ENCODE measurements at places on chromosomes 5 and 9.
A peak's percentile ranks its signal among the peaks of the same experiment; 100 is the strongest.

- no peak for DNase-seq
These were observed 13.5 kb downstream of the RABGAP1 start for GRCh38 chr9:122954253-122954691.

DNA sequence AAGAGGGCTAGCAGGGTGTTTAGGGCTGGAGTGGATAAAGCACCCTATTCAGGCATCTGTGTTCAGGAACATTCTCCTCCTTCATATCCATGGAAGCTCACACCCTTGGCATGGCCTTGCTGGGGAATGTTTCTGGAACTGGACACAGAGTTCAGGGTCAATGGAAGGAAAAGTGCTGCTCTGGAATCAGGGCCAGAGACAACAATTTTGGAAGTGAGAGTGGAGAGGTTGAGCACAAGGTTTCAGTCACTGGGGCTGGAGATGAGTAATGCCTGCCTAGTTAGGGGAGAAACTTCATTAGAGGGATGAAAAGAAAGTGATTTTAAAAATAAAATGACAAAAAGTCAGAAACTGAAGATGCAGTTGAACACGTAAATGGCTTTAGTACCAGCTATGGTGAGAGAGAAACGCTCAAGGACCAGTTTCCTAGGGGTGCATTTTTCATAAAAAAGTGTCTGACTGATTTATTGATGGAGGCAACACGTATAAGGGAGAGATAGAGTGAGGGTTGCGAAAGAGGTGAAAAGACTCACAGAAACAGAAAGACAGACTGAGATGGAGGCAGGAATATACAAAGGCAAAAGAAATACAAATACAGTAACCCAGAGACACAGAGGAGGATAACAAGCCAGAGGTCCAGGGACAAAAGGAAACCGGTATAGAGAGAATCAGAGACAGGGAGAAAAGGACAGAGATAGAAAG, 8.0 kb upstream of the TNFSF15 start:
- no peak for DNase-seq

- DNase-seq = no peak
These were observed 26.7 kb downstream of the CLTA start for GRCh38 chr9:36217256-36217968.

DNA sequence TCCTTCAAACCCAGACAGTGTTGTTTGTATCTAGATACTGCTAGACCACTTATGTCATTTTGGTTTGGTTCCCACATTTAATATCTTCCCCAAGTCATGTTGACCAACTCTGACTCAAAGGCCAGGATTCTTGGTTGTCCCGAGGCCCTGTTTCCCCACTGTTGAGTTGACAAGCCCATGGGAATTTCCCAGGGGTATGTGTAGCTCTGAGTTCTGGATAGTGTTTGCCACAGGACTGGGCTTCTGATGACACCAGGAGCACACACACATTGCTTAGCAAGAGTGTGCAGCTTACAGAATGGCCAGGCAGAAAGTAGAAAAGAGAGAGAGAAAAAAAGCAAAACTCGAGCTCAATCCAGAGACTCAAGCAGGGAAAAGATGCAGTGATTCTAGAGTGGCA, 214.4 kb downstream of the NXNL2 start:
- DNase-seq = no peak

- DNase-seq = no peak
These were observed 199.4 kb downstream of the PAPPA start for GRCh38 chr9:116352958-116353357.

GRCh38 chr5:77972469-77973252, 196.5 kb upstream of the TBCA start:
- no peak for DNase-seq

DNA sequence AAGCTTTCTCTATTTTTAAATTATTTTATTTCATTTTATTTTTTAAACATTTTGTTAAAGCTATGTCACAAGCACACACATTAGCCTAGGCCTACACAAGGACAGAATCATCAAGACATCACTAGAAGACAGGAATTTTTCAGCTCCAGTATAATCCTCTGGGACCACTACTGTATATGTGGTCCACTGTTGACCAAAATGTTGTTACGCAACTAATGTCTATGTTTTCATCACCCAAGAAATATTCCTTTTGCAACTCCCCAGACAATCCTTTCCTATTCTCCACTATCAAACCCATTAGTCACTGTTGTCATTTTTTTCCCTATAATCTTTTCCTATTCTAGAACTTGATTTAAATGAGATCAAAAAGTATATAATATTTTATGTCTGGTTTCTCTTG, 2371.7 kb upstream of the C9orf72 start:
- DNase-seq = no peak

GRCh38 chr9:95341293-95341962, 23.9 kb upstream of the FANCC start:
- DNase-seq = no peak

DNA sequence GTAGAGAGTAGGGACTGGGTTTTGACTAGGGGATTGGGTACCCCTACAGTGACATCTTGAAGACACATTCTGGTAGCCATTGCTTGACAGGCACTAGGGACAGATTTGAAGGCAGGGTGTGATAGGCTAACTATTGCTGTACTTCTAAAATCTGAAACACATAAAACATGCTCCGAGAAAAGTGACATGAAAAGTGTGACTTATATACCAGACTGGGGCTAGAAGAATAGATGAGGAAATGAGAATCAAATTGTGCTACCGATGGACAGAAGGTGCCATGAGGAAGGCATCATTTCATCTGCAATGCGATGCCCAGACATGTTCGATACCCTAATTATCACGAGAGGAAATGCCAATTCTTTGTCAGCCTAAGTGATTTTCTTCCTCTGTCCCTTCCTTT, 475.8 kb downstream of the SPOCK1 start:
- DNase-seq = no peak

- peak; percentile 98 for DNase-seq
These were observed 8.2 kb downstream of the RANBP6 start for GRCh38 chr9:6007058-6007769.

DNA sequence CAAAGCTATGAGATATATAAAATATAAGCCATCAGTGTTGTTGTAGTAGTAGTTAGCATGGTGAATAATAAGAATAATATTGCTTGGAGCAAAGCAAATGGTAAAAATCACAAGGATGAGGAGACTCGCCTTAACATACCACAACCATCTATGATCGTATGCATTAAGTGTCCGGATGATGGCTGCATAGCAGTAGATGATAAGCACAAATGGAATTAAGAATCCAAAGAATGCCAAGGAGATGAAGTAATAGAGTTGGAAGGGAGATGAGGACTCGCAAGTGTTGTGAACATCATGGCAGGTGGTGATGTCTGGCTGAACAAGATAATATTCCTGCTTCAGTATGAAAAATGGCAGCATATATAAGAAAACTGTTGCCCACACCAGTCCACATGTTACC, 5.5 kb downstream of the F2RL2 start:
- DNase-seq = no peak

- DNase-seq = no peak
These were observed 96.7 kb upstream of the MEF2C start for GRCh38 chr5:88979726-88980125.

GRCh38 chr5:133196441-133197085, 144.8 kb downstream of the HSPA4 start:
- DNase-seq = no peak

GRCh38 chr5:135034236-135034962, 371 bp upstream of the PITX1 start:
- no peak for DNase-seq

DNA sequence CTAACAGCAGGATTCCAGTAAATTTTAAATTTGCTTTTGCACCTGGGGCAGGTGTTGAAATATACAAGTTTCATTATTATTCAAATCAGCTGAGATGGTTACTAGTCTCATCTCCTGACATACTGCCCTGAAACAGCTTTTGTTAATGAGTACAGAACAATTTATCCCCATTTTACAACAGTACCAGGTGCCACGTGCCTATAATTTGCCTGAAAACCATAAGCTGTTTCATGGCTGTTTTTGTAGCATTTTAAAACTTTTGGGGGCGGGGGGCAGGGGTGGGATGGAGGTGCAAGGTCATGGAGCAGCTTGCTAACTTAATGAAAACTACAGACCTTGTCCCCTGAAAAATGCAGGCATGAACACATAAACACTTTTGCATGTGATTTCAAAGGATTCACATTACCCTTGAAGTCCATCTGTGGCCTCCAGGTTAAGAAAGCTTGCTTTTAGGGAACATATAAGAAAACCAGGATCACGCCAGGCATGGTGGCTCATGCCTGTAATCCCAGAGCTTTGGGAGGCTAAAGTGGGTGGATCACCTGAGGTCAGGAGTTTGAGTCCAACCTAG, 42.1 kb downstream of the TIMD4 start:
- DNase-seq = no peak

DNA sequence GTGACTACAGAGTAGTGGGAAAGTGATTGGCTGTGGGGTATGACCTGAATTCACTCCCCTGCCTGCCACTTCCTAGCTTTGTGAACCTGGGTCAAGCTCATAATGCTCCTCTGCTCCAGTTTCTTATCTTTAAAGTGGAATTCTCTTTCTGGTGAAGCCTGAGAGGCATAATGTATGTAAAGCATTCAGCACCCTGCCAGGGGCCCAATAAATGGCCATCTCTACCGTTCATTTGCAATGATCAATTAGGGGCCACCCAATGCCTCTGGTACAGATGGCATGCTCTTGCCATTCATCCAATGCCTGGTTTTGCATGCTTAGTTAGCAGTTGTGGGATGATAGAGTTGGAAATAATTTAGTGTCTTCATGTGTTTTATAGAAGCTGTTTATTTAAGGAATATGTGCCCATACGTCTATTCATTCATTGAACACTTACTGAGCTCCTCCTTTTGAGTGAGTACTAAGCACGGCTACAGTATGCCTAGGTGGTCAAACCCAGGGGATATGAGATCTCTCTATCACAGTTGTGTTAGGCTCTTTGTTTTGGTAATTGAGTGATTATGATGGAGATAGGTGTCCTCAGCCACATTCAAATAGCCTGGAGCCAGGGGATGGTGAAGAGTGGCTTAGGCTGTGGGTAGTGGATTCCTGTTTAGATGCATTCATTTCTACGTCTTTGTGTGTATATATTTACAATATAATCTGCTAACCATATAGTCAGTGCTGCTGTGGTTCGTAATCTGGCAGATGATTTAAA, 15.3 kb downstream of the ZNF462 start:
- DNase-seq = no peak

- DNase-seq = no peak
These were observed 265.3 kb downstream of the DOCK8 start for GRCh38 chr9:479971-480350.

- no peak for DNase-seq
These were observed 326.7 kb upstream of the GRAMD2B start for GRCh38 chr5:126096442-126097006.

GRCh38 chr5:33275921-33276627, 164.7 kb upstream of the TARS1 start:
- DNase-seq = no peak

DNA sequence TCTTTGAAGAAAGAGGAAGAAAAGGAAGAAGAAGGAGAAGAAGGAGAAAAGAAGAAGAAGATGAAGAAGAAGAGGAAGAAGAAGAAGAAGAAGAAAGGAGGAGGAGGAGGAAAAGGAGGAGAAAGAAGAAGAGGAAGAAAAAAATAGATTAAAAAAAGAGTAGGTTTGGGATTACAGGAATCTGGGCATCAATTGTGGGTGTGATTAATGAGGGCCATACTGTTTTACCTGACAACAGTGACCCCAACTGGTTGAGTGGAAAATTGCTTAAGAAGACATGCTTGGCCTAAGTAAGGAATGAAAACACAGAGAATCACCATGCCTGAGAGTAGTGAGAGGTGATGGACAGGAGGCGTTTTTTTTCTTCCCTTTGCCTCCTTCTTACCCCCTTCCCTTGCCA, 114.6 kb downstream of the FAM170A start:
- DNase-seq = no peak

GRCh38 chr5:172293054-172293744, 9.6 kb upstream of the UBTD2 start:
- DNase-seq = peak; percentile 81

GRCh38 chr5:71652349-71652748, 65.2 kb downstream of the MCCC2 start:
- no peak for DNase-seq

DNA sequence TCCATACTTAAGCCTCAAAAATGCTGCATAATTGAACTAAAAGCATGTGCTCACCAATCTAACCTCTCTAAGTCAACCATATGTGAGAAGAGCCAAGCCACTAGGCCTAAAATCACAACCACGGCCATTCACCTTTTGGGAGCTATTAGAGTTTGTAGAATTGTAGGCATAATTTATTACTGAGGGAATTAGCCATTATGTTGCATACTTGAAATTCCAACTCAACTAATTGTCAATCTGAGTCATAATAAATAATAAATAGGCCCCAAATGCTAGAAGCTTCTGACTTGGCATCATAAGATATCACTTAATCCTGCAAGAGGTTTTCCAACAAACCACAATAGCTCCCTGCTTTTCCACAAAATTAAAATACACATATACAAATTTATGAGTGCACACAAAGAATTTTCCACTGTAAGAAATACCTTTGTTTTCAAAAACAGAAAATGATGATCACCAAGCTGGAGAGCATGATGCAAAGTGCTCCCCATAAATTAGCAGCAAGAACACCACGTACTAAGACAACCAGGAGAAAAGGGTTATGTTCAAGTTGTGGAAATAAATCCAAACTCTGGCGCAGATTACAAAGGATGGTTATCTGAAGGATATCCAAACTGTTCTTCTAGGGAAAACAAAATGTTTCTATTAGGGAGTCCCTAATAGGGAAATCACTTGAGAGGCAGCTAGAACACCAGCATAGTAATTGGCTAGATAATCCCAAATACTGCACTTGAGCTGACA, 250.0 kb upstream of the SLC30A5 start:
- DNase-seq = no peak

- no peak for DNase-seq
These were observed 41.6 kb upstream of the POU5F2 start for GRCh38 chr5:93782978-93783377.

GRCh38 chr5:52543594-52543993, 244.1 kb upstream of the ITGA1 start:
- no peak for DNase-seq

- DNase-seq = no peak
These were observed 146.9 kb downstream of the RORB start for GRCh38 chr9:74644023-74644422.

DNA sequence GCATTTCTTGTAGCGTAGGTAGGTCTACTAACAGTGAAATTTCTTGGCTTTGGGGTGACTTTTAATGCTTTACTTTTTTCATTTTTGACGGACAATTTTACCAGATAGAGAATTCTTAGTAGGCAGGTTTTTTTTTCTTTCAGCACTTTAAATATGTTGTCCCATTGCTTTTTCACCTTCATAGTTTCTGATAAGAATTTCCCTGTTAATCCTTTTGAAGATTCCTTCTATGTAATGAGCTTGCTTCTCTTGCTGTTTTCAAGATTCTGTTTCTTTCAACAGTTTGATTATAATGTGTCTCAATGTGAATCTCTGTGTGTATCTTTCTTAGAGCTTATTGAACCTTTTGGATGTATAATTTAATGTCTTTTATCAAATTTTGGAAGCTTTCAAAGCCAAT, 35.5 kb downstream of the PBX3 start:
- DNase-seq = no peak
